Stimulated activated CD8-positive, alpha-beta memory T cell treated with anti-CD3 and anti-CD28 coated beads, Interleukin-4, amount 100 ng/mL, for 24 hours (primary cell): ENCODE measurements at places on chromosomes 5 and 9.

DNA sequence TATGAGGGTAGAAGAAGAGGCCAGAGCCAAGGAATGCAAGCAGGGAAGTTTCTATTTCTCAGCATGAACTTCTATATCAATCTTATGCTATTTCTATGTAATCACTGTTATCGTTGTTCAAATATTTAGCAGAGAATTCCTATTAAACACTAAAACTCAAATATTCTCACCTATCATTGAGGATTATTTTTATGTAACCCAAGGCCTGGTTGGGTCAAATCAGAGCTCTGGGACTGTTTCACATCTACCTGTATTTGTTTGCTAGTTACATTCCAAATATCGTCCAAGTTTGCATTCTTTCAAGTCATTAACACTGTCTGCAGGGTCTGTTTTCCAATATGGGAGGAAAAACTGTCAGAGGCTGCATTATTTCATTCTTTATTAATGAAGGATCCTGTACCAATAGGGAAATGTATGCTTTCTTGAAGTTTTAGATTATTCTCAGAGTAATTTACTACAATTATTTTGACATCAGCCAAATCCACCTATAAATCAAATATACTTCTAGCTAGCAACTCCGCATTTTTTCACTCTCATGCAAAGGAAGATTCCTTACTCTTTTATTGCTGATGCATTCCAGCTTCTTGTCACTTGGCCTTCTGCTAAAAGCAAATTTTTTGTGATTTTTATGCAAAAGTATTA, 52.2 kb downstream of the LURAP1L start:
- DNase-seq: no peak

- DNase-seq: no peak
Observed at GRCh38 chr5:90921418-90921973, 362.9 kb downstream of the ADGRV1 start.

- no peak for DNase-seq
Observed at GRCh38 chr9:131446276-131446675, 52.4 kb downstream of the PRRC2B start.

- no peak for DNase-seq
Observed at GRCh38 chr9:134707731-134708671, 66.4 kb downstream of the COL5A1 start.

GRCh38 chr5:102314328-102314727, 18.2 kb upstream of the SLCO4C1 start:
- no peak for DNase-seq

DNA sequence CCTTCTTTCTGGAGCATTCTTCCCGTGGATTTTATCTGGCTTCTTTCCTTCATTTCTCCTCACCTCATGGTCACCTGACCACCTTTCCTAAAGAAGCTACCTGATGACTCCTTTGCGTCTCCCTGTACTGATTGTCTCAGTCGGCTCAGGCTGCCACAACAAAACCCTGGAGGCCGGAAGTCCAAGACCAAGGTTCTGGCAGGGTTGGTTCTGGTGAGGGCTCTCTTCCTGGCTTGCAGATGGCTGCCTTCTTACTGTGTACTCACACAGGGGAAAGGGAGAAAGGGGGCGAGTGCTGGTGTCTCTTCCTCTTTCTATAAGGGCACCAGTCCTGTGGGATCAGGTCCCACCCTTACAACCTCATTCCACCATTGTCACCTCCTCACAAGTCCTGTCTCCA, 140.0 kb downstream of the SYK start:
- DNase-seq: no peak

GRCh38 chr9:103627731-103628130, 466.4 kb upstream of the SMC2 start:
- DNase-seq: no peak

- DNase-seq: no peak
Observed at GRCh38 chr5:1850324-1851154, 32.2 kb downstream of the IRX4 start.

GRCh38 chr9:125701351-125701750, 5.7 kb downstream of the MAPKAP1 start:
- DNase-seq: no peak

DNA sequence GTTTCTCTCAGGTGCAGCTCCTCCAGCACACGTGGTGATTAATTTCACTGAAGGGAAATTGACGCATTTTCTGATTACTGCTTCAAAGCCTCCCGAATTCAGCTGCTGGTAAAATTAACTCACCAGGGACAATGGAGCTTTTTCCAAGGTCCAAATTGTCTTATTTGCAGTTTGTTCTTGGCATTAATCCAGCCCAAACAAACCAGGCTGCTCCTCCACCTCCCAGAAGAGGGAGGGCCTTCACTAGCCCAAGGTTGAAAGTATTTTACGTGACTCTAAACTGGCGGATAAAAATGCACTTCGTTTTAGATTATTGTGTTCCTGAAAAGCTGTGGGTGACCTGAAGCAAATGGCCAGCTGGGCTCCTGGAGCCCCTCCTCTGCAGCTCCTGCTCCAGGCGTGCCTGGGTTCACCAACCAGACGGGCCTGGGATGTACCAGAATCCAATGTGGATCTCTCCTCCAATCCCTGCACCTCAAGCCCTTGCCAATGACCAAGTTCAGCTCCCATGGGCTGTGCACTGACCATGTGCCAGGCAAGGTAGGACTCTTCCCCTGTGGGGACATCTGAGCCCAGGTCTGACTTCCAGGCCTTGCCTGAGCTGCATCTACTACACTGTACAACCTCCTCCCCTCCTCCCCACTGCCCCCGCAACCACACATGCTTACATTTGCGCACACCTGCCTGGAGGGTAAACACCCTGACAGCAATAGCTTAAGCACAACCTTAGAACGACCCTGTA, 193.4 kb downstream of the CDK5RAP2 start:
- no peak for DNase-seq

DNA sequence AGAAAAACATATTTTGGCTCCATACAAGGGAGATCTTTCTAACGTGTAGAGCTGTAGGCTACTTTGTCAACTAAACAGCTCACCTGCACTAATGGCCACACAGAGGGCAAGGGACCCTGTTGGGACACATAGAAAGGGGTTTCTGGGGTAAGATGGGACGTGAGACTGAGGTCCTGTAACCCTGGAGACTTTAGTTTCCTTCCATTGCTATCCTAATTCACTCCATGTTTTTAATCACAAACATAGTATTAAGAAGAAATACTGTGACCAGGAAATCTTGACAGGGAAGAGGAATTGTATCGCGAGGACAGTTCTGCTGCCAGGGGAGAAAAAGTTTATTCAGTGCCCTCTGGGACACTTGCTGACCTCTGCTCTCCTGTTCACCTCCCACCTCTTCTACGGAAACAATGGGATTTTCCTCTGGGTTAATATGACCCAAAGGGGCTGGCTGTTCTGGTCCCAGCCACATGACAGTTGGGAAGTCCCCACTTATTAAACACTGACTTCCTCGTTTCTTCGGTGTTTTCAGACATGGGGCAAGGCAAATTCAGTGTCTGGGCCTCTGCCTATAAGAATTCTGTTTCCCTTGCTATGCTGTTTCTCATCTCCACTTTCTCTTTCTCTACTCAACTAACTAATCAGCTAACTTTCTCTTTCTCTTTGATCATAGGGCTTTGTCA, 106.9 kb upstream of the SEMA6A start:
- no peak for DNase-seq

DNA sequence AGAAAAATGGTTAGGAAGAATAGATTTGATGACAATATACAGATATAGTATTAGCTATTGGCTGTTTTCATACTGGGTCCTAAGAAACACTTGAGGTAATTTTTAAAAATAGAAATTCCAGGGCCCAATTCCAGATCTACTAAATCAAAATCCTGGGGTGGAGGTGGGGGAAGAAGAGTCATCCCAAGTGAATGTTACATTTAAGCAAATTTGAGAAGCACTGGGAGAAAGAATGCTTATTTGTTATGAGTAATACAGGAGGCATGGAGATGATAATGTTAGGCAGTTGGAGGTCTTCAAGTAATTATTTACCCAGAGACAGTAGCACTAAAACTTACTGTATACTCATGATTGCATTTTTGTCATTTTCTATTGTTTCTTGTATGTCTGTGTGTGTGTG, 93.0 kb upstream of the DAB2 start:
- no peak for DNase-seq

GRCh38 chr9:2354216-2354615, 267.4 kb upstream of the VLDLR start:
- no peak for DNase-seq

GRCh38 chr5:142141463-142141862, 32.9 kb downstream of the NDFIP1 start:
- DNase-seq: no peak

- DNase-seq: no peak
Observed at GRCh38 chr9:126233913-126234525, 92.6 kb upstream of the MVB12B start.

GRCh38 chr5:78633700-78634099, 14.9 kb downstream of the LHFPL2 start:
- no peak for DNase-seq

DNA sequence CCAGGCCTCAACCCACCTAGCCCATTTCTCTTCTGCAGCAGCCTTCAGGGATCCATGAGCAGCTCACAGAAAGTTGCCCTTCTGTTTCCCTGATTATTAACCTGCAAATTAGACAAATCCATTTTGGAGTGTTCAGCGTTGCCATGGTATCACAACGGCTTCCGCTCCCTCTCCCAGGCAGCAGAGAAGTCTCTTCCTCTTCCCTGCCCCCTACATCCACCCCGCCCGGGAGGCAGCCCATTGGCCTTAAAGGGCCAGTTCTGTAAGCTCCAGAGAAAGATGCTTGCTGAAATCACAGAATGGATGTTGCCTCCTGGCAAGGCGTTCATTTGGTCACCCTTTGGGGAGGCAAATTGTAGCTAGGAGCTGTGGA, 47.7 kb upstream of the BOD1 start:
- no peak for DNase-seq

DNA sequence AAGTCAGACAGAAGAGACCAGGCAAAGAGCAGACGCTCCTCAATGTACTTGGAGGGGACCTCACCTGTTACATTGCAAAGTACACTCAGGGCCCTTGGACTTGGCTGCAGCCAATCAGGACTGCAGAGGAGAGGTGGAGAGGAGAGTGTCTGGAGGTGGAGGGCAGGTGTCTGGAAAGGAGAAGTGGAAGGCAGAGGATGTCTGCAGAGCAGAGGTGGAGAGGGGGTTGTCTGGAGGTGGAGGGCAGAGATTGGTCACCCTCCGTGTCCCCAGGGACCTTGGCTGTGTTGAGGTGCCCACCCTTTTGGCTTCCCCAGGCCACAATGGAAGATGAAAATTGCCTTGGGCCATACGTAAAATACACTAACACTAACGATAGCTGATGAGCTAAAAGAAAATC, 241.3 kb upstream of the IRX2 start:
- DNase-seq: no peak

GRCh38 chr5:123700624-123701287, 188.8 kb downstream of the CSNK1G3 start:
- DNase-seq: no peak

DNA sequence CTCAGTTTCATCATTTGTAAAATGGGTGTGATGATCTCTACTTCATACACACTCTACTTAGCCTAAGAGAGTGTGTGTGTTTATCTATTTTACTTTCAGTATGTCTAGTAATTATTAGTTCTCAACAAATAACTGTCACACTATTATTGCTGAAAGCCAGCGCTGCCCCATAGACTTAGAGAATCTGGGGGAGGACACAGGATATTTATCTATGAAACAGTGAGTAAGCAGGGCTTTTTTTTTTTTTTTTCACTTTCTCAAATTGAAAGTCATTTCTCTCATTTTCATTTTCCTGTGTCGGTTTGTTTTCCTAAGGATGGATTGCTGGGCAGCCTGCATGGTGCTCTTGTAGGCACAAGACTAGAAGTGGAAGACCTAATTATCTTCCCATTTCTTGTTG, 248.4 kb upstream of the RPS23 start:
- no peak for DNase-seq

GRCh38 chr5:162837155-162837554, 600.2 kb upstream of the CCNG1 start:
- no peak for DNase-seq

GRCh38 chr5:22242532-22242931, 610.6 kb downstream of the CDH12 start:
- DNase-seq: no peak

DNA sequence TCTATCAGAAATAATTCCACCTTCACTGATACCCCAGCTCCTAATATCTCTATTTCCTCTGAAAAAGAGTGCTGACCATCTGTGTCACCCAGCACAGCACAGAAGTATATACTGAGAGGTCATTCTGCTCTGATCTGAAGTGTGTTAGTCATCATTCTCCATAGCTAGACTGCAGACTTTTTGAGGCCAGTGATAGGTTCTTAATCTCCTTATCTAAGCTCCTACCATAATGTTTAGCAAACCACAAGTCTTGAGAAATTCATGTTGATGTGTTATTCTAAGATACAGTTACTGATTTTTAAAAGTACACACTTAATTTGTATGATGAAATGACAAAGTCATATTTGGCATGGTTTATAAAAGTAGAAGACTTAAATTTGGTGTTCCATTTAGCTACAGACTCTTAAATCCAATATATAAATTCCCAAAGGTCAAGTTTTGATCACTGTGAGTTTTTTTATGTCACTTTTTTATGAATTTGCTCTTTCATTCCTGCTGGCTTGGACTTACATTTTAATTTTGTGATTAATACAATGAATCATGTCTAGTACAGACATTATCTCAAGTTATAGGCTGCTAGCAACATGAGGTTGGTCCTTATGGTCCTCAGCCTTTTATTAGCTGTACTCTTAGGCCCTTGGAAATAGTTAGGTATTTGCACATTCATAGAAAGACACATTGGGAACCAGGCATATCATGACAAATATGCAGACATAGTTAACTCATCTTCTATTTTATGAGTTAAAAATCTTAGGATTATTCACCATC, 380.8 kb downstream of the EBF1 start:
- no peak for DNase-seq

DNA sequence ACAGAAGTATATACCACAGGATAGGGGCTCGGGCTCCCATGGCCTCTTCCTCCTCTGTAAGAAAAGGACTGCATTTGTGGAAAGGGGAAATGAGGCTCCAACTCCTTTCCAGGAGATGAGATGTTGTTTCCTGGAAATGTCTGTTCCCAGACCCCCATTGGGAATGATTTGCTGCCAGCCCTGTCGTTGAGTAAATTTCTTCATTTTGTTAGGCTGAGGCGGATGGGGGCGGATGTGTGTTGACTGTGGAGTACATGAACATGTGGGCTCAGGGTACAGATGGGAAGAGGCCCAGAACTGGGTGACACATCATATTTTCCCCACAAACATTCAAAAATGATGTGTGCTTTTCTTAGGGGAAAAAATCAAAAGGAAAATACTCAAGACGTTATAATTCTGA, 28.8 kb upstream of the TNFAIP8 start:
- DNase-seq: no peak

GRCh38 chr5:172107571-172107970, 80.5 kb downstream of the STK10 start:
- no peak for DNase-seq

GRCh38 chr5:127040796-127041520, 10.6 kb upstream of the MARCHF3 start:
- no peak for DNase-seq

GRCh38 chr5:132410451-132411303, 41.2 kb downstream of the SLC22A5 start:
- peak; percentile 76 for DNase-seq

- DNase-seq: no peak
Observed at GRCh38 chr9:91065231-91066041, 263.8 kb downstream of the SYK start.
